ENCODE measurements at places on chromosomes 13 and 19. TPM values are rescaled to one million over a fixed set of nuclear protein-coding genes. Genes with fewer than 3 reads are reported as not detected.

GRCh38 chr19:12064590-12065538, at the start of gene ZNF844:
TSS of gene ZNF844 (plus strand) at chr19:12064731. CDS start at chr19:12064874, 143 bp downstream.
- H3K27me3 ChIP-seq, result no peaks in the 10 kb centered on the region
- peaks cover 5% of the 10 kb centered on the region for H3K4me1 ChIP-seq
- H3K4me3 ChIP-seq, result peak within 1 kb of the TSS; percentile 76

- H3K4me3 ChIP-seq, result no peak overlapping the region
- DNase-seq, result no peak
- H3K36me3 ChIP-seq, result no peaks in the 10 kb centered on the region
- H3K27ac ChIP-seq, result no peak overlapping the region
- H3K4me1 ChIP-seq, result no peaks in the 10 kb centered on the region
Measured at GRCh38 chr19:54696117-54696548, 28.1 kb upstream of the KIR3DL3 start.

- no peaks in the 10 kb centered on the region for H3K4me1 ChIP-seq
- DNase-seq, result no peak
- H3K27me3 ChIP-seq, result no peaks in the 10 kb centered on the region
- H3K36me3 ChIP-seq, result peaks cover 50% of the 10 kb centered on the region
- H3K4me3 ChIP-seq, result no peak overlapping the region
Measured at GRCh38 chr19:4488496-4488895, 16.4 kb downstream of the HDGFL2 start.

SLC25A41 gene
- total RNA-seq, result not detected

ZNF99 gene
- total RNA-seq, result not detected

DNA sequence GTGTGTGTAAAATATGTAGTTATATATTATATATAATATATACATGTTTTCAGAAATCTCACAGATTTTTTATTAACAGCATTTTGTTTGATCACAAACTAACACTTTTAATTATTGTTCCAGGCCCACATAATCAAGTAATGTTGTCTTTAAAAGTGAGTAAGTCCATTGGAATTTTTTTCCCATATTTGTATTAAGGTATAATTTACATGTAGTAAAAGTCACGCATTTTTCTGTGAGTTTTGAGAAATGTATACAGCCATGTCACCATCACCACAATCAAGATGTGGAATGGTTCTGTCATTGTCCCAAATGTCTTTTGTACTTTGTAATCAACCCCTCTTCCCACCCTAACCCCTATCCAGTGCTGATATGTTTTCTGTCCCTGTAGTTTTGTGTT, 120.0 kb upstream of the RFC3 start:
- no peaks in the 10 kb centered on the region for H3K36me3 ChIP-seq
- no peaks in the 10 kb centered on the region for H3K27me3 ChIP-seq
- no peak overlapping the region for H3K27ac ChIP-seq
- H3K4me1 ChIP-seq, result no peaks in the 10 kb centered on the region

GRCh38 chr19:7458675-7459074, 30.2 kb downstream of the PEX11G start:
- H3K27me3 ChIP-seq, result no peaks in the 10 kb centered on the region
- no peak for DNase-seq
- H3K4me1 ChIP-seq, result no peaks in the 10 kb centered on the region
- no peak overlapping the region for H3K27ac ChIP-seq
- H3K36me3 ChIP-seq, result peaks cover 4% of the 10 kb centered on the region
- no peak overlapping the region for H3K4me3 ChIP-seq

DNA sequence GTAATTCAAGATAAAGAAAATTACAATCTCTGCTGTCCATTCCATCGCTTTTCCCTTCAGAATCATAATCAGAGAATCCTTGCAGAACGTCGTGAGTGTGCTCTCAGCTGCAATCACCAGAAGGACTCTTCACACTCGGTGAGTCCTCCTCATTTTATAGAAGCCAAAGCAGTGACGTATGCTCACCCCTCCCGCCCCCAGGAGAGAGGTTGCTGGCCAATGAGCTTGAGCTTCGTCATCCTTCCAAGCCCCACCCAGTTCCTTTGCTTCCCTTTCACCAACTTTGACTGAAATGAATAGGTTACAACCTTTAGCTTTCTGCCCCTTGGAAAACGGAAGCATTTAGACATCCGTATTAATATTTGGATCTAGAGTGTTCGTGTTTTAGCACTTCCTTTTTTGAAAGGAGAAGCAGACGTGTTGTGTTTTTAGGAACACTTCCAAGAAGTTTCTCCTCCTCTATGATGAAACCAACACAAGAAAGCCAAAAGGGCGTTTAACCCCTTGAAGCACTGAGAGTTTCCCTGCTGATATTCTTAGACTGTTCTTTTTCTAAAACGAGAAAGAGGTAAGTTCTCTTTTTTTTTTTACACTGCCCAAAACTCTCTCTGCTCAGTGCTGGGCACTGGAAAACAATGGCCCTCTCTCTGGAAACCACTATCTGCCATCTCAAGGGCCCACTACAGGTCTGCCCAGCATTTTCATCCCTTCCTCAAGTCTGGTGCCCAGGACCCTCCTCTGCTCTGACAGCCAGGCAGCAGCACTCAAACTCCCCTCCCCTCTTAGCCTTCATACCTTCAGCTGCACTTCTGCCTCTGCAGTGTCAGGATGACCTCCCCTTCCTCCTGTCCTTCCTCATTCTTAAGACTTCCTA, 44.3 kb upstream of the CEACAM21 start:
- no peaks in the 10 kb centered on the region for H3K36me3 ChIP-seq
- H3K4me3 ChIP-seq, result no peak overlapping the region
- peaks cover 15% of the 10 kb centered on the region for H3K4me1 ChIP-seq
- H3K27me3 ChIP-seq, result no peaks in the 10 kb centered on the region
- H3K27ac ChIP-seq, result peak overlapping the region; percentile 30

- no peaks in the 10 kb centered on the region for H3K4me1 ChIP-seq
- DNase-seq, result no peak
- no peak overlapping the region for H3K27ac ChIP-seq
- H3K36me3 ChIP-seq, result no peaks in the 10 kb centered on the region
- no peaks in the 10 kb centered on the region for H3K27me3 ChIP-seq
- no peak overlapping the region for H3K4me3 ChIP-seq
Measured at GRCh38 chr13:99405966-99406365, 95.3 kb upstream of the TM9SF2 start.

DNA sequence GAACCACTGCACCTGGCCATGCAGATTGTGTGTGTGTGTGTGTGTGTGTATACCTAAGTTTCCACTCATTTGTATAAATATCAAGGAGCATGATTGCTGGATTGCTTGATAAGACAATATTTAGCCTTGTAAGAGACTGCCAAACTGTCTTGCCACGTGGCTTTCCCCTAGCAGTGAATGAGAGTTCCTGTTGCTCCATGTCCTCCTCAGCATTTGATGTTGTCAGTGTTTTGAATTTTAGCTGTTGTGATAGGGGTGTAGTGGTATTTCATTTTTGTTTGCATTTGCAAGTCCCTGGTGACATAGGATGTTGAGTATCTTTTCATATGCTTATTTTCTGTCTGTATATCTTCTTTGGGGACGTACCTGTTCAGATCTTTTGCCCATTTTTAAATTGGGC, 99.0 kb upstream of the ZNF536 start:
- no peaks in the 10 kb centered on the region for H3K4me1 ChIP-seq
- no peaks in the 10 kb centered on the region for H3K36me3 ChIP-seq
- H3K27ac ChIP-seq, result no peak overlapping the region
- H3K27me3 ChIP-seq, result no peaks in the 10 kb centered on the region

INSL3 gene
- total RNA-seq, result not detected

TBXA2R gene
- total RNA-seq, result 1.7 TPM

- no peak for DNase-seq
- no peaks in the 10 kb centered on the region for H3K36me3 ChIP-seq
- peaks cover 20% of the 10 kb centered on the region for H3K4me1 ChIP-seq
Measured at GRCh38 chr13:113649212-113649611, 8.8 kb downstream of the ATP4B start.

DNA sequence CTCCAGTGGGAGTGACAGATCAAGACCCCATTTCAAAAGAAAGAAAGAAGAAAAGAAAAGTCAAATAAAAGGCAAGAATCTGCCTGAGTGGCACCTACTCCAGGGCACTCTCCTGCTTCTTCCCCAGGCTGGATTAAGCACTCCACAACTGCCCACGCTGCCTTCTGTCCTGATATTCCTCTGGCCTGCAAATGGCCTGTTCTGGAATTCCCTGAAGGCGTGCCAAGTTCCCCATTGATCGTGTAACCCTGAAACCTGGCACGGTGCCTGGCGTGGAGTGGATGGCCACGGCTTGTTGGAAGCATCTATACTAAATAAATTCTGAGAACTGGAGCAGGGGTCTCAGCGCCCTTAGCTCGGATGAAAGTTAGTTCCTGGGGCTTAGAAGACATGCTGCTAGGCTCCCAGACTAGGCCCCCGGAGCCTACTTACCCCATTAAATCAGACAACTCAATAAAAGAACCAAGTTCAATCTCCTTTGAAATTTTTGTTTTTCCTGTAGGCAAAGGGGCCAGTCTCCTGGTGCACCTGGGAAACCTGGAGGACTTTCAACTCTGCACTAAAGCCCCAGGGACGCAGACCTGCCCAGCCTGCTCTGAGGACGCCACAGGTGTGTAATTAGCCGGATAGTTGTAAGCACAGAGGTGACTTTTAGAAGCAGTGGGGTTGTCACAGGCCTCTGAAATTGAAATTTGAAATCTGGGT, 21.9 kb downstream of the ANKRD27 start:
- peaks cover 54% of the 10 kb centered on the region for H3K36me3 ChIP-seq
- H3K4me3 ChIP-seq, result no peak overlapping the region
- H3K4me1 ChIP-seq, result no peaks in the 10 kb centered on the region

- H3K27me3 ChIP-seq, result no peaks in the 10 kb centered on the region
- H3K4me1 ChIP-seq, result no peaks in the 10 kb centered on the region
- H3K27ac ChIP-seq, result no peak overlapping the region
- no peak for DNase-seq
Measured at GRCh38 chr13:93309886-93310523, 83.4 kb downstream of the GPC6 start.

- no peaks in the 10 kb centered on the region for H3K27me3 ChIP-seq
- no peak for DNase-seq
- H3K4me1 ChIP-seq, result no peaks in the 10 kb centered on the region
- no peak overlapping the region for H3K27ac ChIP-seq
- H3K4me3 ChIP-seq, result no peak overlapping the region
- no peaks in the 10 kb centered on the region for H3K36me3 ChIP-seq
Measured at GRCh38 chr13:98619556-98619955, 42.6 kb upstream of the STK24 start.

- peaks cover 52% of the 10 kb centered on the region for H3K4me1 ChIP-seq
- H3K27me3 ChIP-seq, result no peaks in the 10 kb centered on the region
- H3K4me3 ChIP-seq, result no peak overlapping the region
- peak; percentile 93 for DNase-seq
- no peaks in the 10 kb centered on the region for H3K36me3 ChIP-seq
- peak overlapping the region; percentile 68 for H3K27ac ChIP-seq
Measured at GRCh38 chr13:110250258-110250891, 56.6 kb downstream of the COL4A1 start.

DNA sequence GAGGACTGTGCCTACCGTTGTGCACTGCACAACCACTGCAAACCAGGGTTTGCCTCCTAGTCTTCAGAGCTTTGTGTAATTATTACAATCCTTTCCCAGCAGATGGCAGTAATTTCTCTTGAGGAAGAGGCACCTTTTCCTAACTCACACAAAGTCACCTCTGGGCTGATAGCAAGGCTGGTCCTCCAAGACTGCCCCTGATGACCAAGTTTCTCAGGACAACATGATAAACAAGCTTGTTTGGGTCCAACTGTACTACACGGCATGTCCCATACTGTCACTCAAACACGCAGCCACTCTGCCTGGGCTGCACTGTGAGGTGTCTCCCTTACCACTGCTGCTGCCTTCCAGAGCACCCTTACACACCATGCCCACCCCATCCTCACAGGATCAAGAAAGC, 39.3 kb downstream of the RFXAP start:
- no peaks in the 10 kb centered on the region for H3K4me1 ChIP-seq
- no peaks in the 10 kb centered on the region for H3K27me3 ChIP-seq
- no peak for DNase-seq
- H3K36me3 ChIP-seq, result no peaks in the 10 kb centered on the region

TUBA3C gene
- total RNA-seq, result not detected

SMIM44 gene
- total RNA-seq, result not detected

FFAR2 gene
- total RNA-seq, result not detected

DYRK1B gene
- total RNA-seq, result 5.6 TPM

DNA sequence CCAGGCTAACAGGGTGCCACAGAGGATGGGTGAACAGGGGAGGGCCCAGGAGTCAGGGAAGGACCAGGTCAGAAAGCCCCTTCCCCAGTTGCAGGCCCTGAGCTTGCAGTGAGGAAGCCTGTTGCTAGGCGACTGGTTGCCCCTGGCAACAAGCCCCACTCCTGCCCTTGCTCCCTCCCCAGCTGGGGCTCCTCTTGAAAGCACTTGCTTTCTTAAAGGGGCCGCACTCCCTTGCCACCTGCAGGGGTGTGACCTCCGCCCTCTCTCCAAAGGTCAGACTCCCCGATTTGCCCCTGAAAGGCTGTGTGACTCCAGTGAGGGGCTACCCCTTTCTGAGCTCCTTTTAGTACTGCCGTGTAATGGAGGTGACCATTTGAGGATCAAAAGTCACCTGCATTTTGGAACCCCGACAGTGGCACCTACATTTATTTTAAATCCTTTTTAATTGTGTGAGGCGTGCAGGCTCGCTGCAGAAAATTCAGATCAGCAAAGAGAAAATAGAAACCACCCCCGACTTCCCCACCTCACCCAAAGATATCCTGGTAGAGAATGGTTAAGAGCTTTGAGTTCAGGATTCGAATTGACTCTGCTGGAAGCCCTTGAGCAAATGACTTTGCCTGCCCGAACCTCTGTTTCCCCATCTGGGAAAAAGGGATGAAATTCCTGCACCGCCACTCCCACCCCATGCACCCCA, 4.8 kb downstream of the FCHO1 start:
- no peak overlapping the region for H3K4me3 ChIP-seq
- no peak overlapping the region for H3K27ac ChIP-seq
- H3K36me3 ChIP-seq, result no peaks in the 10 kb centered on the region
- no peaks in the 10 kb centered on the region for H3K27me3 ChIP-seq

DNA sequence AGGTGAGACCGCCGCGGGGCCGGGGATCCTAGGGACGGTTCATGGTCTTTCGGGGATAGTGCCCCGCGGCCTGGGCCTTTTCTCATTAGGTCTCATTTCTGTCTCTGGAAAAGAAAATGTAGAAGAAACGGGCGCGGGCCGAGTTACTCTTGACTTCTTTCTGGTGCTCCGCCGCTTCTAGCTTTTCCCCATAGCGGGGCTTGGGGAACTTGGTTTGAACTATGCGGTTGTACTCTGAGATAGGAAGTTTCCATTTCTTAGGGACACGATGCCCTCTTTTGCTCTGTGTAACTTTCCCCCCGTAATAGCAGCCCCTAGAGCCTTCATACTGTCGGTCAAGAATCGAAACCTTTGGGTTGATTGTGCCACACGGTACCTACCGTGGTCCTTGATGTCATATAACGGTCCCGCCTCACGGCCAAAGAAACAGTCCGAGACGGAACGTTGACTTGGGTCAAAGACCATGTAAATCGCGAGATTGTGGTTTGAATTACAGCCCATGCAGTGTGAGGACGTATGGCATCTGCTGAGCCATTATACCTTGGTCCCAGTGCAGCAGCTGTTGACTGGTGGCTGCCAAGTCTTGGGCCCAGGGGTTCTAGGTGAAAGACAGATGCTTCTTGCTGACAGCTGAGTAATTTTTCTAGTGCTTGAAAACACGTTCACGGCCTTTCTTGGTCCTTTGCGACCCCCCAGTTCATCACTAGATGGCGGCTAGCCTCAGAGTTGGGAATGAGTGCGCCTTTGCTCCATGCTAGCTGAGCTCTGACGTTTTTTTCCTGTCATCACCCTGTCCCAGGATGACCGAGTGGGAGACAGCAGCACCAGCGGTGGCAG, 487 bp downstream of the RPS5 start:
- peak overlapping the region; percentile 89 for H3K27ac ChIP-seq
- peaks cover 34% of the 10 kb centered on the region for H3K36me3 ChIP-seq
- H3K27me3 ChIP-seq, result no peaks in the 10 kb centered on the region
- no peak for DNase-seq
- peaks cover 41% of the 10 kb centered on the region for H3K4me1 ChIP-seq

- no peak overlapping the region for H3K27ac ChIP-seq
- H3K4me1 ChIP-seq, result no peaks in the 10 kb centered on the region
- DNase-seq, result no peak
Measured at GRCh38 chr13:72208112-72208645, 341.2 kb upstream of the DACH1 start.
